Heart left ventricle (tissue), 16 donors: ENCODE measurements at places on chromosomes 6 and 20. TPM values are rescaled to one million over a fixed set of nuclear protein-coding genes. Genes with fewer than 3 reads are reported as not detected.

- H3K27ac ChIP-seq, result peak overlapping the region; percentile 56
- peak overlapping the region; percentile 16 for H3K4me3 ChIP-seq
- H3K4me1 ChIP-seq, result no peaks in the 10 kb centered on the region
- DNase-seq, result peak; percentile 35
- no peaks in the 10 kb centered on the region for H3K27me3 ChIP-seq
These were observed 184.5 kb upstream of the MARCKS start for GRCh38 chr6:113672491-113673149.

DNA sequence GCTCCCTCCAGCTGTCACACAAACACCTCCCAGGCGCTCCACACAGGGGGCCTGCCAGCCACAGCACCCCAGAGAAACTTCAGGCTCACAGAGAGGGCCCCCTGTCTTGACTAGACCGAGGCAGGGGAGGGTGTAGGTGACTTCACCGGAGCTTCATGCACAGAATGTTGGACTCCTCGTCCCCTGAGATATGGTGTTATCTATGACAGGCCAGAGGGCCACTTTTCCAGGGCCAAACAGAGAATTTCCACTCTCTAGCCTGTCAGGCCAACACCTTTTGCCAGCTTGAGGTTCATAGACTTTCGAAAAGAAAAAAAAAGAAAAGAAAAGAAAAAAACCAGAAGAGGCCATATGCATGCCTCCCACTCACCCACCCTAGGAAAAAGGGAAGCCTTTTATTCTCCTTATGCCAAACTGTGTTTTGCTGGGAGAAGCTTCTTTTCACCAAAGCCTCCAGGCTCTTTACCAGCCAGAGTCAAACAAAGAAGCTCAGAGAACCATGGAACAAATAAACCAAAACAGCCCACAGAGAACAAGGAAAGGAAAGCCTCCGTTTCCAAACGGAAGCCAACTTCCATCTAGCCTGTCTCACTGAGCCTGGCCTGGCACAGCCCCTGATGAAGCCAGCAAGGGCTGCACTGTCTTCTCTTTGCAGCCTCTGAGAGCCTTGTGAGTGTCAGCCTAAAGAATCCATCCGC is 313.2 kb upstream of the JARID2 start:
- no peak overlapping the region for H3K27ac ChIP-seq
- H3K27me3 ChIP-seq, result no peaks in the 10 kb centered on the region
- no peak overlapping the region for H3K4me3 ChIP-seq
- no peaks in the 10 kb centered on the region for H3K4me1 ChIP-seq
- DNase-seq, result no peak

DNA sequence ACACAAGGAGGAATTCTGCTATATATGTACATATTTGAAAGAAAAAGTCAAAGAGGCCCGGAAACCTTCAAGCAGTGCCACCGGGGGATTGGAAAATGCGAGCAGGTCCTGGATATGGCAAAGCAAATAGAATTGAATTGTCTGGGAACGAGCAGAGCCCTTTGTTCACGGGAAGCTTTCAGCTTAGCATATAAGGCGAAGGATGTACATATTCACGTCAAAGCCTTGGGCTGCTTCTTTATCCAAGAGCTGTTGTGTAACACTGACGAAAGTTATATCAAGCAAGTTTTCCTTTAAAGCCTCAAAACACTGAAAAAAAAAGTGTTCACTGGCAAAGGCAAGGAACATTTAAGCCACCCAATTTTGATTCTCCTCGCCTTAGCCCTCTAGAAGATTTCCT is 171.0 kb downstream of the GPX5 start:
- H3K4me3 ChIP-seq, result no peak overlapping the region
- no peaks in the 10 kb centered on the region for H3K4me1 ChIP-seq
- H3K27me3 ChIP-seq, result peaks cover 90% of the 10 kb centered on the region
- no peaks in the 10 kb centered on the region for H3K36me3 ChIP-seq
- DNase-seq, result no peak

GRCh38 chr6:132179955-132180354 is 221.3 kb downstream of the MOXD1 start:
- DNase-seq, result no peak
- no peaks in the 10 kb centered on the region for H3K4me1 ChIP-seq
- H3K4me3 ChIP-seq, result no peak overlapping the region
- no peaks in the 10 kb centered on the region for H3K36me3 ChIP-seq
- H3K27me3 ChIP-seq, result no peaks in the 10 kb centered on the region

HLA-DRB5 gene
- 0.38 TPM for polyA plus RNA-seq

RSPO3 gene
- polyA plus RNA-seq, result 0.15 TPM

GRCh38 chr6:22150368-22151035 is 146.3 kb downstream of the PRL start:
- peaks cover 48% of the 10 kb centered on the region for H3K4me1 ChIP-seq
- H3K36me3 ChIP-seq, result no peaks in the 10 kb centered on the region
- no peak for DNase-seq
- H3K4me3 ChIP-seq, result no peak overlapping the region
- H3K27me3 ChIP-seq, result no peaks in the 10 kb centered on the region

- peak overlapping the region; percentile 97 for H3K4me3 ChIP-seq
- no peak for DNase-seq
- no peaks in the 10 kb centered on the region for H3K27me3 ChIP-seq
- H3K4me1 ChIP-seq, result peaks cover 2% of the 10 kb centered on the region
- H3K27ac ChIP-seq, result peak overlapping the region; percentile 67
These were observed 37.4 kb downstream of the GNAS start for GRCh38 chr20:58889798-58890517.

DNA sequence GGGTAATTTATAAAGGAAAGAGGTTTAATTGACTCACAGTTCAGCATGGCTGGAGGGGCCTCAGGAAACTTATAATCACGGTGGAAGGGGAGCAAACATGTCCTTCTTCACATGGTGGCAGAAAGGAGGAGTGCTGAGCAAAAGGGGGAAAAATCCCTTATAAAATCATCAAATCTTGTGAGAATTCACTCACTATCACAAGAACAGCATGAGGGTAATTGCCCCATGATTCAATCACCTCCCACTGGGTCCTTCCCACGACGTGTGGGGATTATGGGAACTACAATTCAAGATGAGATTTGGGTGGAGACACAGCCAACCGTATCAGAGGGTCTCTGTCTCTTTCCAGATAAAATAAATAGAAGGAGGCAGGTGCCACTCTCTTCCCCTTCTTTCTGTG is 48.7 kb downstream of the TNFAIP3 start:
- H3K4me3 ChIP-seq, result no peak overlapping the region
- DNase-seq, result no peak
- H3K27ac ChIP-seq, result no peak overlapping the region
- H3K27me3 ChIP-seq, result no peaks in the 10 kb centered on the region
- H3K4me1 ChIP-seq, result no peaks in the 10 kb centered on the region

ANKRD66 gene
- not detected for polyA plus RNA-seq

DNA sequence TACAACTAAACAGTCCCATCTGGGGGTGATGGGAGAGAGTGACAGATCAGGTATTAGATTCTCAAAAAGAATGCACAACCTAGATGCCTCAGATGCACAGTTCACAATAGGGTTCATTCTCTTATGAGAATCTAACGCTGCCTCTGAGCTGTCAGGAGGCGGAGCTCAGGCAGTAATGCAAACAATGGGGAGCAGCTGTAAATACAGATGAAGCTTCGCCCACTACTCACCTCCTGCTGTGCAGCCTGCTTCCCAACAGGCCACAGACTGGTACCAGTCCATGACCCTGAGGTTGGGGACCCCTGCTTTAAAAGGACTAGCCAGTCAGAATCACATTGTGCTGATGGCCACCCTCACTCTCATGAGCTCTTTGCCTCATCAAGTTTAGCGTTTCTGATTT is 247.0 kb upstream of the KCNQ5 start:
- no peaks in the 10 kb centered on the region for H3K4me1 ChIP-seq
- H3K36me3 ChIP-seq, result no peaks in the 10 kb centered on the region
- H3K27ac ChIP-seq, result no peak overlapping the region
- no peak overlapping the region for H3K4me3 ChIP-seq
- no peaks in the 10 kb centered on the region for H3K27me3 ChIP-seq
- DNase-seq, result no peak

- H3K36me3 ChIP-seq, result no peaks in the 10 kb centered on the region
- H3K27me3 ChIP-seq, result no peaks in the 10 kb centered on the region
- no peaks in the 10 kb centered on the region for H3K4me1 ChIP-seq
- no peak overlapping the region for H3K27ac ChIP-seq
These were observed 131.8 kb downstream of the TIAM2 start for GRCh38 chr6:155126727-155127439.

RWDD1 gene
- polyA plus RNA-seq, result 69.1 TPM

- no peak for DNase-seq
- no peaks in the 10 kb centered on the region for H3K27me3 ChIP-seq
- H3K36me3 ChIP-seq, result no peaks in the 10 kb centered on the region
- H3K4me3 ChIP-seq, result no peak overlapping the region
These were observed 56.1 kb downstream of the GJA1 start for GRCh38 chr6:121491576-121491975.

PLN gene
- polyA plus RNA-seq, result 974 TPM

DNA sequence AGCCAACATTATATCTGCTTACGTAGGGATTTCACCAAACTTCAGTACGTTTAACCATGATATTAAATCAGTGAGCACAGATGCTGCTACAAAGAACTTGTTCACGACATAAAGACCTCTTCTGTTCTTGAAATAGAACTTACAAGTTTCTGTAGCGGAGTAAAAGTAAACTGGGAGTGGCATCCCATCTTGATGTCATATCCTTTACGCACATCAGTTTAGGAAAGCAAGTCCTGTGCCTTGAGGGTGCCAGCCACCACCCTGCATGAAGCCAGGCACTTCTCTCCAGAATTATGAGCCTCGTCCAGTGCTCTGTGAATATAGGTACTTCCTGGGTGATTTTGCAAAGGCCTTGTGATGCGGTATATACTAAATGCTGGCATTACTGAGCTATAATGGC is 122.6 kb downstream of the BTBD3 start:
- no peak for DNase-seq
- H3K36me3 ChIP-seq, result no peaks in the 10 kb centered on the region
- no peaks in the 10 kb centered on the region for H3K4me1 ChIP-seq
